ENCODE measurements at places on chromosomes 5 and 9.

DNA sequence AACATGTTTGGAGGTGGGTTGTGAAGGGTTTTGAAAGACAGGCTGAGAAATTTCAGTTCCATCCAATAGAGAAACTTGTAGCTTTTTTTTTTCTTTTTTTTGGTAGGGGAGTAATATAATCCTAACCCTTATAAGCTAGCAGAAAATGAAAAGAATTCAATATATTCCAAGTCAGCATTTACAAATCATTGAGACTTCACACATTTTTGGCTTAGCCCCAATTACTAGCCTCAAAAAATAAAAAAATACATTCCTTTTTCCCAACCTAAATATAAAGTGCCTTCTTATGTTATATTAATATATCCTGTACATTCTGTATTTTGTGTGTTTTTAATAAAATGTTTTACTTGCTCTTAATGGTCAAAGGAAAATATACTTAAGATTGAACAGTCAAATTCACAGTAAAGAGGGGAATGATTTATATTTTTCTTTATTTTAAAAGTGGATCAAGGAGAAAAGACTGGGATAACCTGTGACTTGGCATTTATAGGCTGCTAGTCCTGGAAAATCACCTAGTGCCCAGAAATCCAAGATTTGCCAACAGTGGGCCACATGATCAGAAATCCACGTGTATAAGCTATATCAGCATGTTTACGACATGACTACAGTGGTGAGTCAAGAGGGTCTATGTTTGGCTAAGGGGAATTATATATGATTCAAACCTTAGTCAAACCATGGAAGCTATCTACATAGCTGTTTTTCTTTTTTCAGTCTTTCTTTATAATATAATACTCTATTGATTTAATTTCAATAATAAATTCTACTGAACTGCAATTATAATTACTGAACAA is 14.5 kb downstream of the HACD4 start:
- DNase-seq: no peak

DNA sequence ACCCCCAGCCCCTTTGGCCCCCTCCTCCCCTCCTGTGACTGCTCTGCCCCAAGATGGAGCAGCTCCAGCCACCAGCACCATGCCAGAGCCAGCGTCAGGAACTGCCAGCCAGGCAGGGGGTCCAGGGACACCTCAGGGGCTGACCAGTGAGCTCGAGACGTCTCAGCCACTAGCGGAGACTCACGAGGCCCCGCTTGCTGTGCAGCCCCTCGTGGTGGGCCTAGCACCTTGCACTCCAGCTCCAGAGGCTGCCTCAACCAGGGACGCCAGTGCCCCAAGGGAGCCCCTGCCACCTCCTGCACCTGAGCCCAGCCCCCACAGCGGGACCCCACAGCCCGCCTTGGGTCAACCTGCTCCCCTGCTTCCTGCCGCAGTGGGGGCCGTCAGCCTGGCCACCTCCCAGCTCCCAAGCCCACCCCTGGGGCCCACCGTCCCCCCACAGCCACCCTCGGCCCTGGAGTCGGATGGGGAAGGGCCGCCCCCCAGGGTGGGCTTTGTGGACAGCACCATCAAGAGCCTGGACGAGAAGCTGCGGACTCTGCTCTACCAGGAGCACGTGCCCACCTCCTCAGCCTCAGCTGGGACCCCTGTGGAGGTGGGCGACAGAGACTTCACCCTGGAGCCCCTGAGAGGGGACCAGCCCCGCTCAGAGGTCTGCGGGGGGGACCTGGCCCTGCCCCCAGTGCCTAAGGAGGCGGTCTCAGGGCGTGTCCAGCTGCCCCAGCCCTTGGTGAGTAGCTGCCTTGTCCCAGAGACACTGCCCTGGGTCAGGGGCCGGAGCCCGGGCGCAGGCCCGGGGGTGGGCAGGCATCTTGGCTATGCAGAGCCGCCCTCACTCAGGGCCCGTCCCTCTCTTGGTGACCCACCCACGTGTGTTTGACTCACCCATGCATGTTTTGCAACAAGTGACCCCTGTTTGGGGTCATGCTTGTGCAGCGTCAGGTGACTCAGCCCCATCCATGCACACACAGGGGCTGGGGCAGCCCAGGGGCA is 105.2 kb downstream of the WNK2 start:
- DNase-seq: no peak

DNA sequence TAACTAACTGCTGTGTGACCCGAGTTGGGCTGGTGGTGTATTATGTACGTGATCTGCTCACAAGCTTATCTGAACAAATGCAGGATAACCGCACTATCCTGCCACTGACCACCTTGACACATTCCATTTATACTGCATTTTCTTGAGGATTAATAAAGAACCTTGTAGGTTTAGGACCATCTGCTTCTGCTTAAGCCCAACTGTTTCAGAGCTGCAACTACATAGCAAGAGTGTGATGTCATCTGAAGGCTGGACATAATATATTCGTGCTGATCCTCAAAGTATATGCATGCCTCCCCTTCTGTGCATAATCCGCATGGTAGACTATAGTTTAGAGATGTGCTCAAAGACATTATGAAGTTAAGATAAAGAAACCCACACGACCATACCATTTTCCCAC is 435.9 kb downstream of the BNC2 start:
- no peak for DNase-seq

- DNase-seq: no peak
Measured at GRCh38 chr5:137316346-137316736, 182.8 kb downstream of the SPOCK1 start.

DNA sequence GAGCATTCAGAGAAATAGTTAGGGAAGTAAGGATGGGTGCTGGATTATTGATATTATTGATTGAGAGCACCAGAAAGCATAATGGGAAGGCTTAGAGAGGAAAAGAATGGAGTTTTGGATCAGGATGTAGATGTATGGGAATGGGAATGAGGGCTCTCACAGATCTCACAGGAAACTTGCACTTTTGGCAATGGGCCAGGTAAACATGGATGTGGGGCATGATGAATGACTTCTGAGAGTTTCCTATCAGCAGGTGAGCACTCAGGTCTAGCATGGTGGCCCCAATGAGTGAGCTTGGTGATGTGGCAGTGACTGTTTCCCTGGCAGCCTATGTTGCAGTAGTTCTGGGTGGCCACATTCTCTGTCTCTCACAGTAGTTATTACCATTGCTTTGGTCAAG is 283.8 kb downstream of the FBXL7 start:
- DNase-seq: no peak

GRCh38 chr9:122812736-122813135 is 12.8 kb downstream of the OR1K1 start:
- no peak for DNase-seq

DNA sequence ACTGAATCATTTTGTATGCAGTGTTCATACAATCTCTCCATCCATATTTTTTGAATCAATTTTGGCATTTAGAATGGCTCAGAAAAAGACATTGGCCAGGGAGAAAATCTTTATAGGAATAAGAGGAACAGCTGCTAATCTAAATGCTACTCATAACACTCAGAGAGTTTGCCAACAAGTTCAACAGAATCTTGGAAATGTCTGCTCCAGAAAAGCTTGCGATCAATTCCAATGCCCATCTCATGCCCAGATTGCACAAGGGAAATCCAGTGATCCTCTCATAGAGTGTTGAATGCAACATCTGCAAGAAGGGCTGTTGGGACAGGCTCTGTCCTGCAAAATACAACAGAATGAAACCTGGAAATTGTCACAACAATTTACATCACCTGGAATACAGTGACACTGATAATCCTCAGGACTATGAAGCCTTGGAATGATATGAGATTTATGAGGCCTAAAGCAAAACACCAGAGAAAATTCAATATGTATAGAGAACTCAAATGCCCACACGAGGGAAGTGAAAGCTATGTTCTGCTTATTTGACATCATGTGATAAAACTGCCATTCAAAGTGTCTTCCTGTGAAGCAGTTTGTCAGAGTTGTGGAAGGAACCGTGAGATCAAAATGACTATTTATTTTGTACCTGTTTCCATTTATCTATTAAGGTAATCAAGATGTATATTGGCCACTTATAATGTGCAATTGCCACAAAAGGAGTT is 190.1 kb downstream of the PARP8 start:
- peak; percentile 5 for DNase-seq

- no peak for DNase-seq
Measured at GRCh38 chr9:93365427-93366118, 85.9 kb upstream of the FAM120A start.

DNA sequence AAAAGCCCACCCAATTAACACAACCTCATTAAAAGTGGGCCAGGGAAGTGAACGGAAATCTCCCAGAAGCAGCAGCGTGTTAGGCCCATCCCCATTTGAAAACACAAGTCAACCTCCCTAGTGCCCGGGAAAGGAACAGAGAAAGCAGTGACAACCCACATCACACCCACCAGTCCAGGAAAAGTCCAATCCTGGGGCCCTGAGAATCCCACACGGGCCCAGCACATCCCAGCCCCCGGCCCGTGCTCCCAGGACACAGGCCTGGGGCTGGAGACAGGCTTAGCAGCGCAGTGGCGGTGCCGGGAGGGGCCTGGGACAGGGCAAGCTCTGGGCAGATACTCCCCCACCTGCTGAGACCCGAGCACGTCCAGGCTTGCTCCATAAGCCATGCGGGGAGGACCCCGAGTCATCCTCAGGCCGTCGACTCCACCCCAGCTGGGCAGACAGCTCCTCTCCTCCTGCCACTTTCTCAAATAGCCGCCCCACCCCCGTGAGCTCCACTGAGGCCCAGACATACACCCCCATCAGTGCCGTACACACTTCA is 101.0 kb downstream of the KCNT1 start:
- DNase-seq: no peak

- DNase-seq: no peak
Measured at GRCh38 chr5:178193251-178193809, 6.2 kb upstream of the GMCL2 start.

GRCh38 chr5:4148009-4148408 is 552.4 kb downstream of the IRX1 start:
- no peak for DNase-seq

- no peak for DNase-seq
Measured at GRCh38 chr5:116593340-116593739, 18.7 kb upstream of the SEMA6A start.

GRCh38 chr5:153267506-153267905 is 223.0 kb upstream of the GRIA1 start:
- no peak for DNase-seq

DNA sequence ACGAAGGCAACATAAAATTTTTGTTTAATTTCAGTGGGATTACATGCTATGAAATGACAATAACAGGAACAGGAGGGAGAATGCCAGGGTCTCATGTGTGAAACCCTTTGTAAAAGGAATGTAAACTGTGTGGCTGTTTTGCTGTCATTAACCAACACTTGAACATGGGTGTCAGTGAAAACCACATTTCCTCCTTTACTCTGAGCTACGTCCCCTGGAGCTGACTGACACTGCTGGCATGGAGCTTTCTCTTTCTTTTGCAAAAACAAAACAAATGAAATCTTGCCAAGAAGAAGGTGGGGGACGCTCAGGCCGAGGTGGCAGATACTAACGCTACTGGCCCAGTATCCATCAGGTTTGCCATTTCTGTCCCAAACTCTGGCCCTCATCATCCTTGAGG is 121.4 kb downstream of the DMRT2 start:
- DNase-seq: no peak

DNA sequence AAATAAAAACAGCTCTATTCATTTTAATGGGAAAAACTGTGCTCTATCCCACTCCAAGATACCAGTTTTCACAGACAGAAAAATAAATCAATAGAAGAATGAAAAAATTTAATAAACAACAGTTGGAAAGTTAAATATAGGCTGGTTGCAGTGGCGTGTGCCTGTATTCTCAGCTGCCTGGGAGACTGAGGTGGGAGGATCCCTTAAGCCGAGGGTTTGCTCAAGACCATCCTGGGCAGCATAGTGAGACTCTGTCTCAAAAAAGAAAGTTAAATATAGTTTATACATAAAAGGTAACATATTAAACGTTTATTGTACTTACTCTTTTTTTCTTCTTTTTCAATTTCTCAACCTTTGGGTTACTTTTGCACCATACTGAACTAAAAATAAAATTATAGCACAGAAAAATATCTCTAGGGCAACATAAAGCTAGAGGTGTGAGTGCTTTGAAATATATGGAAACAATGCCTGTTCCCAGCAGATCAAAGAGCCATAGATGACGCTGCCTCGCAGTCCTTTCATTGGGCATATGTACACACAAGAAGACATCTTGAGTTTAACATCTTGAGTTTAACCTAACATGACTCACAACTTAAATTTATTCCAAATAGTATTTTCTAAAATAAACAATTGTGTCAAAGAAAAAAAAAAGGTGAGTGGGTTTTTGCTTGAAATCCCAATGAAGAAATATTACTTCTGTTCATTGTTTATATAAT is 25.7 kb upstream of the KLF9 start:
- DNase-seq: no peak

DNA sequence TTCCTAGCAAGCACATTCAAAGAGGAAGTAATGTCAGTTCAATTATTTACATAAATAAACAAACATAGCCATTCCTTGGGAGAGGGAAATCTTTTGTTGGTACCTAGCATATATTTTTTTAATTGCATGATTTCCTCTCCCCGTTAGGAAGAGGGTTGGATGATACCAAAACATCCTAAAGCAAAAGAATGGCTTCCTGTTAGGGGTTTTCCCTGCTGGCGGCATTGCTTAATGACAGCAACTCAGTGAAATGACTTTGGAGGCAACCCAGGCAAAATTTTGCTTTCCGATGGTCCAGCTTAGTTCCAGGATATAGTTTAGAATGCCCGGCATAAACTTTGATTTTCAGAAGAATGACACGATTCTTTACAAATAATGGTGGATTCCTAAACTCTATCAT is 73.2 kb downstream of the MAT2B start:
- DNase-seq: no peak

GRCh38 chr9:38332625-38333024 is 59.9 kb upstream of the ALDH1B1 start:
- no peak for DNase-seq

DNA sequence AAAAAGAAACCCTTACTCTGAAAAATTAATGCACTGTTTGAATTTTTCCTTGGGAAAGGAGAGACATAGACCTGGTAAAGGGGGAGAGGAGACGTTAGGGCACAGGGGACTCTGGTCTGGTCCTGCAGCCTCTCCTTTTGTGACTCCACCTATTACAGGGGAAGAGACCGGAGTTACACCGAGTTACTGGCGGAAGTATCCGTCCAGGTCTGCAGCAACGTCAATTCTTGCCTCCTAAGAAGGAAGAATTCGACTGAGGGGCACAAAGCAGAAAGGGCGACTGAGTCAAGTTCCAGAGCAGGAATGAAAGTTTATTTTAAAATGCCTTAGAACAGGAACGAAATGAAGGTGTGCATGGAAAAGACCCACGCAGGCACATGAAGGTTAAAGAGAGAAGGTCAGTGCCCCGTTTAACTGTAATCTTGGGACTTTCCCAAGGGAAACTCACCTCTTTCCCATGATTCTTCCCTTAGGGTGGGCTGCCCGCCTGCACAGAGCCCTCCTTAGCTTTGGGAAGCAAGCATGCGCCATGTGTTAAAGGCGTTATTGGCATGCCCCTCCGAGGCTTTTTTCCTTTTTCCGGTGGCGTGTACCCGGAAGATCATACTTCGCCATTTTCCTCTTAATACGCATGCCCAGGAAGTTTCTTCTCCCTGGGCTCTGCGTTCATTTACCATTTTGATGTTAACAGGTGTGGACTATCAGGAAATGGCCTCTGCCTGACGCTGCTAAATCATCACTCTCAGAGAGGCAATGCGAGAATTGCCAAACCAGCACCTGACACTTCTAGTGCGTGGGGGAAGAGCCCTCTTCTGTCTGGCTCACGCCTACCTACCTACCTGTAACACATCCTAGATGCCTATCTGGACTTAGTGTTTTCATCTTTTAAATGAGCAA is 409.6 kb upstream of the PAPPA start:
- DNase-seq: no peak

- peak; percentile 28 for DNase-seq
Measured at GRCh38 chr9:93576258-93577077, at the start of gene PHF2. Gene PHF2, plus strand, starts transcription at chr9:93576584. Its CDS starts 190 bp downstream, at chr9:93576774.

Measured in CD4-positive, alpha-beta T cell treated with Interleukin-4 for 4 hours (primary cell).